ENCODE measurements at places on chromosomes 5 and 9. TPM values are rescaled to one million over a fixed set of nuclear protein-coding genes. Genes with fewer than 3 reads are reported as not detected.

Gene FOXD4L3
- total RNA-seq: 0.10 TPM

Gene GARIN3
- not detected for total RNA-seq

Gene LPAR1
- total RNA-seq: 95.9 TPM

Gene LCNL1
- 1.1 TPM for total RNA-seq

Gene IFNA13
- total RNA-seq: not detected

Gene SPATA31A3
- not detected for total RNA-seq

Gene PCDHGB1
- 2.2 TPM for total RNA-seq

Gene SERF1B
- total RNA-seq: 11.8 TPM

Gene IGIP
- 24.0 TPM for total RNA-seq

Gene WDR31
- total RNA-seq: 5.0 TPM

Gene TRPM6
- total RNA-seq: 0.07 TPM

Gene CDKN2B-AS1
- 1.3 TPM for total RNA-seq

Gene NR4A3
- 8.9 TPM for total RNA-seq

Gene ACOT12
- 1.1 TPM for total RNA-seq

Gene SPINK1
- 0.66 TPM for total RNA-seq

Gene QRFP
- not detected for total RNA-seq

Gene PDE6A
- not detected for total RNA-seq

Gene HMMR
- total RNA-seq: 12.8 TPM

Gene JAKMIP2
- total RNA-seq: 0.13 TPM

Gene ANGPTL2
- 104 TPM for total RNA-seq

Gene AGPAT2
- 46.8 TPM for total RNA-seq

Gene RETREG1
- total RNA-seq: 2.4 TPM

Gene CRHBP
- total RNA-seq: 0.33 TPM

Gene CFAP157
- not detected for total RNA-seq

Gene ANKRD34B
- not detected for total RNA-seq

Gene PCDHA9
- total RNA-seq: 0.07 TPM

Gene SV2C
- total RNA-seq: not detected

Gene CCNI2
- not detected for total RNA-seq

Gene TAF11L14
- not detected for total RNA-seq

Data from smooth muscle cell of the pulmonary artery (primary cell).